ENCODE measurements at places on chromosomes 3 and 15. TPM values are rescaled to one million over a fixed set of nuclear protein-coding genes. Genes with fewer than 3 reads are reported as not detected.

MRPL47 gene
- 108 TPM for polyA plus RNA-seq

ANKDD1A gene
- 0.18 TPM for polyA plus RNA-seq

A4GNT gene
- polyA plus RNA-seq, result not detected

DNAH1 gene
- 1.8 TPM for polyA plus RNA-seq

TBC1D23 gene
- polyA plus RNA-seq, result 9.9 TPM

DNA sequence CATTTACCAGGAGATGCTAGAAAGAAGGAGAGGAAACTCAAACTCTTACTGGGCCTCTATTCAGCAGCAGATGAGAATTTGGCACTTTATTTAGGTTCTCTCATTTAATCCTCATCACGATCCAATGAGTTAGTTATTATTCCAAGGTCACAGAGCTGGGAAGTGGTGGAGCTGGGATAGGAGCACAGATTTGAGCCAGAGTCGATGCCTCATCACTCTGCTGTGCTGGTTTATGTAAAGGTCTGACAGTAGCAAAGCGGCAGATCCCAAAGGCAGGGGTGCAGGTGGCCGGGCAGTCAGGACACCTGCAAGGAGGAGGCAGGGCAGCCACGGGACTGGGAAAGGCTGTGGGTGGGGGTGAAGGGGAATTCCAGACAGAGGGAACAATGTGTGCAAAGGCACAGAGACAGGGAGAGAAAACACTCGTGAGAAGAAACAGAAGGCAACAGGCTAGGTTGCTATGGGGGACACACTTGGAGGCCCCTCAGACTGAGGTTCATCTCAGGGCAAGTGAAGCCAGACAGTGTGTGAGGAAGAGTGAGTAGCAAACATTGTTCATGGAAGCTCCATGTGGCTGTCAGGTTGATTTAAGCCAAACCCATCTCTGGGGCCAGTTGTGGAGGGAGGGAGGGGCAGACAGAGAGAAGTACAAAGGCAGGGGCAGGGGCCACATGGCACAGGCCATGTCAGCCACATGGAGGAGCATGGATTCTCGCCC is 26.8 kb downstream of the RAB6B start:
- no peak for DNase-seq

- DNase-seq, result no peak
Observed at GRCh38 chr3:170780955-170781354, 89.0 kb downstream of the RPL22L1 start.

- peak; percentile 46 for DNase-seq
Observed at GRCh38 chr15:77013776-77014131, 18.8 kb downstream of the PSTPIP1 start.

DNA sequence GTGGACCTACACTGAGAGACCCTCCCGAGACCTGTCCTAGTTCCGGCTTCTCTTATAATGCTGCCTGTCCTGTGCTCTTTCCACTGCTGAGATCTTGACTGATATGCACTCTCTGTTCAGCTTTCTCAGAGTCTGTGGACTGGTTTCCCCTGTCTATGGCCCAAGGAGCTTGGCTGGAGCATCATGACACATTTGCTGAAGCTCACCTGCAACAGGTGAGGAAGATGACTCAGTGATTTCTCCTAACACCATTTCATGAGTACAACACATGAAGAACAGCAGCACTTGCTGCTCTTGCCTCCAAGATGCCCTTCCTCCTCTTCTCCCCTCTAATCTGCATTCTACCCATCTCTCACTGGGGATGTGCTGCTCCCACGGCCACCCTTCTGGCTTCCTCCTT is 92.1 kb downstream of the DUT start:
- DNase-seq, result no peak

GRCh38 chr15:59255680-59256336 is 49.2 kb downstream of the LDHAL6B start:
- DNase-seq, result no peak

- DNase-seq, result no peak
Observed at GRCh38 chr3:9238721-9239295, 10.6 kb downstream of the SRGAP3 start.

DNA sequence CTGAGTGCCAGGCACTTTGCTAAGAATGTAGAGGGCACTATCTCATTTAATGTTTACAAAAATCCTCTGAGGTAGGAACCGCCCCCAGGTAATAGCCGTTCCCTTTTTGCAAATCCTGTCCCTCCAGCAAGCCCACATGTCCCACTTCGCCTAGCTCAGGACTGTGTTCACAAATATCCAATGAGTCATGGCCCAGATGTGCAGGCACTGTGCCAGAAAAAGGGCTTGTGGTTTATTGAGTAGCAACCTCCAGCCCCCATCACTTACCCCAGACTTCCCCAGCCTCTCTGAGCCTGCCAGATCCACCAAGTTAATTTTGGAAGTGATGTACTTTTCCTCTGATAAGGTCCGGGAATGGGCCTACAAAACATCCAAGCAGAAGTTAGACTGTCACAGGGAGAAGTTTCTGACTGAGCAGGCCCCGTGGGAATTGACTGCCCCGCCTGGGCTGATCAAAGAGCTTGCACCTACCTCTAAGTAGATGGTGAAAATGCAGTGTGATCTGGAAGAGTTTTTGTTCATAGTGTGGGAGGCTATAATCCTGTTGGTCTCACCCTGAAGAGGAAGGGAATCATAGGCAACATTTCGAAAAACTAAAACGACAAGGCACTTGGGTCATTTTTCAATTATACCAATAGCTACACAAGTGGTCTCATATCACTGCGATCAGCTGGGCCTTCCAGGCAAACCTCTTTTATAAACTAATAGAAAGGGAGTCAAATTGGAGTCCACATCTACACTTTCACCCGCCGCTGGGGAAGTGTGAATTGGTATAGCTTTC is 15.7 kb downstream of the KIF9 start:
- peak; percentile 87 for DNase-seq

GRCh38 chr3:45252826-45253225 is 26.7 kb upstream of the TMEM158 start:
- DNase-seq, result no peak

DNA sequence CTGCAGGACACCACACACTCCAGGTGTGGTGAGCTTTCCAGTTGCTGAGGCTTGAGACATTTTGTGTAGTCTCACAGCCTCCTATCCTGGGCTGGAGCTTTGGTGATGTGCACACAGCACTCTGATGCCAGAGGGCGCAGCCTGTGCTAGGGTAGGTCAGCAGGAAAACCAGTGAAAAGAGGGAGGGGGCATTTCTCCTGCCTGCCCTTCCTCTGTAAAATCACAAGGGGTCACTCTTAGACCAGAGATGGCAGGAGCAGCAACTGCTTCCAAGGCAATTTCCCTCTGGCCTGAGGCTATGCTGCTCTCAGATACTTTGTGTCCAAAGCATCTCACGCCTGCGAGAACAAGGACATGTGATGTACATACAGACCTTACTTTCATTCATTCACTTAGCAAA is 16.5 kb upstream of the MUSTN1 start:
- DNase-seq, result peak; percentile 64

GRCh38 chr3:149585401-149585726 is 72.5 kb downstream of the WWTR1 start:
- no peak for DNase-seq

- no peak for DNase-seq
Observed at GRCh38 chr3:20236603-20237002, 50.6 kb upstream of the SGO1 start.

DNA sequence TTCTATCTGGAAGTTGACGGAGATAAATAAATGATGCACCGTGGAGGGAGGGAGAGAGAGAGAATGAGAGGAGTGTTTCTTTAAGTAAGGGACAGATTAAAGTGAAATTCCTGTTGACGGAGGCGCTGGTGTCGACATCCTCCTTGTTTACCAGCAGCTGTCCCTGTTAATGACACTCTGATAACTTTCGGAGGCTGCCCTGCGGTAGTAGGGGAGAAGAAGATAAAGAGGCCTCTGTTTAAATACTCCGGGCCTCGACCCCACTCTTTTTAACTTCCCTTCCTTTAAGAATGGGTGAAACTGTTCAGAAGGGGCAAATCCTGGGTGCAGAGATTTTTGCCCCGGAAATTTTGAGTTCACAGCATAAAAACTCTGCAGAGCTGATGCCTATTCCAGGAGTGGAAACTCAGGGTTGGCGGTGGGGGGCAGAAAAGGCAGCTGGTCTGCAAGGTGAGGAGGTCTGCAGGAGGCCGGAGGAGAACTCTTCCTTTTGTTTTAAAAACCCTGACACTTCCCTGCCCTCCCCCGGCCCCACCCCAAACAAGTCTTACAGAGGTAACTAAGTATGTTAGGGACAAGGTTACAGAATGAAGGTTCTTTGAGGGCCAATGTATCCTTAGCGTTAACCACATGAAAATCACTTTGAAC is 276.6 kb upstream of the NR2F2 start:
- DNase-seq, result no peak

- no peak for DNase-seq
Observed at GRCh38 chr3:46154311-46154710, 53.8 kb downstream of the CCR1 start.

DNA sequence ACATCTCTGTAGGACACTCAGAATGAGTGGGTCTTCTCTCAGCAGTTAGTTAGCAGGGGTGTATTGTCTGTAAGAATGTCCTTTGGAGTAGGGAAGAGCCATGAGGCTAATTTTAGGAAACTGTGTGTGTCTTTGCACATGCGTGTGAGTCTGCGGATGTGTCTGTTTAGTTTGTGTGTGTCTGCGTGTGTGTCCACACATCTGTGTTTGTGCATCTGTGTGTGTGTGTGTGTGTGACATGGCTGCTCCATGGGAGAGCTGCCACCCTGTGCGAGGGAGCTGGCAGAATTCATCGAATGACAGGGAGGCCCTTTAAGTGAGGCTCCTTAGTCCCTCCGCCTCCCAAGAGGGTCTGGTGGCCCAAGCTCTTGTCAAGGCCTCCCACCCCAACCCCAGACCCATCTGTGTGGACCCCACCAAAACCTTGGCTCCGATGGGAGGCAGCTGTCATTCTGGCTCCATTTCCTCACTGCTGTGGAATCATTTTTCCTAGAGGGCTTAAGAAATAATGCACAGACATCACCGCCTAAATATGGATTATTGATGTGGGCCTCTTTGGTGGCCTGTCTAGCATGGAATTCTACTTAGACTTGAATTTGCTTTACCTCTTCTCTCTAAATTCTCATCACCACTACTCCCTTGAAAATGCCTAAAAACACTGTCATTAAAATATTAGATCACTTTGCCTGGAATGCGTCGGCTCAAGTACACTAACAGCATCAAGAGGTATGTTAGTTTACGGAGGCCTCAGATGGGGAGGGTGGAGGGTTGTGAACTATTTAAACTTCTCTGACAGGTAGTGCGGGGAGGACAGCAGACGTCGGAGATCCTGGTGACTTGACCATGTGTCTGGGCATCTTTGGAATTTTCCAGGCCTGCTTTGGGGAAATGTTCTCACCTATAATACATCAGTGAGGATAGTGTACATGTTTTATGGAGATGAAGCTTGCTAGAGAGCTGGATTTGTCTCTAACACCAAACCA is 9.4 kb downstream of the ESYT3 start:
- no peak for DNase-seq

DNA sequence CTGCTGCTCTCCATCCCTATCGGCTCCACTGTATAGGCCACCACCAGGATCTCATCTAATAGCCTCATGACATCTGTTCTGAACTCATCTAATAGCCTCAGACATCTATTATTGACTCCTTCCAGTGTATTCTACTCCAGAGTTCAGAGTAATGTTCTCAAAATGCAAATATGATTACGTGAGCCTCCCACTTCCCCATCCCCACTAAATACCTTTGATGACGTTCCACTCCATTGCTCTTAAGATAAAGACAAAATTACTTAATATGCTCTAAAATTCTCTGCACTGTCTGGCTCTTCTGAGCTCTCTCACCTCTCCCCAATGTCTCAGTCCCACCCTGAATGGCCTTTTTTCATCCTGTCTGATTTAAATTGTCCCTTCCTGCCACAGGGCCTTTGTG is 94.7 kb downstream of the SAMMSON start:
- no peak for DNase-seq

GRCh38 chr15:79602180-79602579 is 170.0 kb downstream of the MINAR1 start:
- no peak for DNase-seq

- no peak for DNase-seq
Observed at GRCh38 chr3:36876181-36876936, 68.5 kb downstream of the TRANK1 start.

- DNase-seq, result no peak
Observed at GRCh38 chr15:37134244-37134643, 33.9 kb upstream of the MEIS2 start.

DNA sequence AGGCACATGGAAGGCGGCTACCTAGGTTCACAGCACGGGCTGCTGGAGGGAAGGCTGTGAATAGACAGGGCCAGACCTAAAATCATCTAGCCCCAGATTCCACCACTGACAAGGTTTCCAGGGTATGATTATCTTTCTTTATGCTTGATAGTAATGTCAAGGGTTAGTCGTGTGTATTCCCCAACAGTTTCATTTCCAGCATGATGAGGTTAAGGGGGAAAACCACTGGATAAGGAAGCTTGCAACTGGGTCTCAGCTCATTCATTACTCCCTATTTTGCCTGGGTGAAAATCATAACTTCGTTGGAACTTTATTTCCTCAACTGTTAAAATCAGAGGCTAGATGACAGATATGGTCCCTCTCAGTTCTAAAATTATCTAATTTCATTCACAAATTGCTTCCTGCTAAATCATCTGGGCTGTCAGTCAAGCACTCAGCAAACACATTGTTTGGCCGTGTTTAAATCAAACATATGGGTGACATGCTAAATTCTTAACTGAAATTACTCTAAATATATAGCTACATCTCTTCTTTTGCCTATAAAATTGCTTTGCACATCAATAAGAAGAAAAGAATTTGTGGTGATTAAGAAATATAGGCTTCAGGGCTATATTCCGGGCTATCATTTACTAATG is 111.7 kb downstream of the CYP19A1 start:
- DNase-seq, result no peak

DNA sequence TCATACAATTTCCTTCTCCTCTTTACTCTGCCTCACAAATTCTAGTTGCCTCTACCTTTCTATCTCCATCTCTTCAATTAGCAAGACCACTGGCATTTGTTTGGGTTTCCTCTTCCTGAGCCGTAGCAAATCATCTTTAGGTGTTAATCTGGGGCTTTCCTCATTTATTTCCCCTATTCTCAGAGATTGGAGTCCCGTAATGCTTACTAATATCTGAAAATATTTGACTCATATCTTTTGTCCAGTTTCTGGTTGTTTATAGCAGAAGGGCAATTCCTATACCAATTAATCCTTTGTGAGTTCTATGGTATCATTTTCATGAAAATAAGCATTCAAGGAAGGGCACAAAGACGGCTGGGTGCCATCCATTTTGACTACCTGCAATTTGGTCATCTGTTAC is 103.7 kb downstream of the NR2E3 start:
- DNase-seq, result no peak

DNA sequence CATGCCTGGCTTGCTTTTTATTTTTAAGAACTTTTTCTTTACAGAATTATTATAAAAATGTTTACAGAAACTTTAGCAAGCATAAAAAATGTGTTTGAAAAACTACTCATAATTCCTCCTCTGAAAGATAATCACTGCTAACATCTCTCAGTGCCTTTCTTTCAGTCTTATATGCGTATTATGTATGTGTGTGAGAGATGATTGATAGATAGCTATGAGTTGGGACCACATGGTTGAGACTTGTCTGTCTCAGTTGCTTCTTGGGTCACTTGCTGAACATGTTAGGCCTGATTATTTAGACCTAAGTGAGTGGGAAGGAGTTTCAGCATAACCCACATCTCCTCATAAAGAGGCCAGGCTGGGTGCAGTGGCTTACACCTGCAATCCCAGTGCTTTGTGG is 11.1 kb downstream of the MAP6D1 start:
- DNase-seq, result no peak
